HEK293T (cell line): ENCODE measurements at places on chromosomes 12 and 14.

DNA sequence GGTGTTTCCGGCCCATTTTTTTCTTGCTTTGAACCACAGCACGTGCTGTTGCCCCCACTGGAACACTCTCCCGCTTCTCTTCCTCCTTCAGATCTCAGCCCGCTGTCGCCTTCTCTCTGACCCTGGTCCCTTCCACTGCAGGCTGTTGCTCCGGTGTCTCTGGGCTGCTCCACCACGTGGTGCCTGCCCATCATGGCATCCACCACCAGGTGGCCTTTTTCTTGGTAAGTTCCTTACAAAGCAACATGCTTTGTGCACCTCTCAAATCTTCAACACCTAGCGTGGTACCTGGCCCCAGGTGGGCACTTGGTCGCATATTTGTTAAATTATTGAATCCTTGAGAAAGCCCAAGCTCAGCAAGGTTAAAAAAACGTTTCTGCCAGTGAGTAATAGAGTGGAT, 19.1 kb downstream of the TUNAR start:
- DNase-seq = peak; percentile 57

DNA sequence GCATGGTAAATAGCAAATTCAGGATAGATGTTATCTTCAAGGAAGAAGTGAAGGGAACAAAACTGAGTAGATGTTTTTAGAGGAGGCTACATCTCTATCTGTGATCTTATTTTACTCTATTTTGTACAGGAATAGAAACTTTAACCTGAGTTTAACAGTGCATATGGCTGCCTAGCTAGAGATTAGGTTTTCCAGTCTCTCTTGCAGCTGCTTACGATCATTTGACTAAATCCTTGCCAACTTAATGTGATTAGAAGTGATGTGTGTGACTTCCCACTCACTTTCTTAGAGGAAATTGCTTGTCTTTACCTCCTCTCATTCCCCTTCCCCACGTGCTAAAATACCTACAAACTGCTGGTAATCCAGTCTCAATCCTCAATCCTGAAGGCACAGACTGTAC, 26.5 kb upstream of the SLC15A5 start:
- DNase-seq = no peak

DNA sequence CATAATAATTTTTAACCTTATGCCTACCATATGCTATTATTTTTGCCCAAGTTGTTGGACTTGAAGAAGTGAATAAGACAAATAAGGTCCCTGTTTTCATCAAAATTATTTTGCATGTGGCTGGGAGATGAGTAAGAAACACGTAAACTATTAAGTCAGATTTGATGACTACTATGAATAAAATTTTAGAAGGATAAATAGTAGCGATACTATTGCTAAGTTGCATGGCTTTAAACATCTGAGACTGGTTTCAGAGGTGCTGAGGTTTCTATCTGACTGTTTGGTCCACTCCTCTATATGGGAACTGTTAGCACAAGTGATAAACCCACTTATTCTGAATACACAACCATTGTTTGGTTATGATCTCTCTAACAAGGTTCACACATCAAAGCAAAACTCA, 674.3 kb upstream of the MDGA2 start:
- DNase-seq = no peak

- no peak for DNase-seq
These were observed 53.1 kb downstream of the EIF2S3B start for GRCh38 chr12:10558789-10559188.

- no peak for DNase-seq
These were observed 99.5 kb upstream of the TMCC3 start for GRCh38 chr12:94749890-94750289.

DNA sequence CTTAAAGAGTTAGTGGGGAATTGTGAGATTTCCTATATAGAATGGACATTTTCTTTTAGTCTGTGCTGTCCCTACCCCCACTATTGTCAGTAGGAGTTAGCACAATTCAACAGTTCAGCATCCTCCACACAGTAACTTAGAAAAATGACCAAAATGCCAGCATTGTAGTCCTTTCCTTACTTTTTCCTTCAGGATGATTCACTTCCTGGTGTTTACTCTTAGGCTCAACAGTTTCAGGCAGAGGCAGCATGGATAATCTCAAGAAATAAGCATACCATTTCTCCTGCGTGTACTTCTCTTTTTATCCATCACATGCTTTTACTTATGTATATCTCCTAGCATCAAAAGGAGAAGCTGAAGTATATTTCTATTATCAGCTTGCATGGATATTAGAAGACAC, 683.4 kb downstream of the SLC16A7 start:
- DNase-seq = no peak

GRCh38 chr12:75690296-75690955, 179.0 kb upstream of the KRR1 start:
- no peak for DNase-seq
